ENCODE measurements at places on chromosomes 12 and 14.

GRCh38 chr12:77323788-77324415, 258.5 kb upstream of the E2F7 start:
- no peak for DNase-seq

DNA sequence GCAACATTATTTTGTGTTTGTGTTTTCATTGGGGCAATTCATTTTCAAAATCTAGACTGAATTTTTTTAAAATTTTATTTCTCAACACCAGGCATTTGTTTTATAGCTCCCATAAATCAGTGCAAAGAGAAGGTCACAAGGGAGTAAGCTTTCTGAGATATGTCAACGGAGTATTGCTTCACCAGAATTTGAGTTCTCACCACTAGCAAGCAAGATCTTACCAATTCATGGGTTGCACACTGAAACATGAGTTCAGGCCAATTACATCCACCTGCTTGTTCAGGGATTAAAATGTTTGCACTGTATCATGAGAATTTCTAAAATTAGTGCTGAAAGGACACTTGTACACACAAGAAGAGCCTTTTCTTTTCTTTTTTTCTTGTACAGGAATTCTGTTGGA, 121.9 kb downstream of the CAND1 start:
- DNase-seq: no peak

- no peak for DNase-seq
Observed at GRCh38 chr12:67818459-67818903, 169.9 kb downstream of the DYRK2 start.

- DNase-seq: no peak
Observed at GRCh38 chr14:102907980-102908730, 14.3 kb upstream of the AMN start.

DNA sequence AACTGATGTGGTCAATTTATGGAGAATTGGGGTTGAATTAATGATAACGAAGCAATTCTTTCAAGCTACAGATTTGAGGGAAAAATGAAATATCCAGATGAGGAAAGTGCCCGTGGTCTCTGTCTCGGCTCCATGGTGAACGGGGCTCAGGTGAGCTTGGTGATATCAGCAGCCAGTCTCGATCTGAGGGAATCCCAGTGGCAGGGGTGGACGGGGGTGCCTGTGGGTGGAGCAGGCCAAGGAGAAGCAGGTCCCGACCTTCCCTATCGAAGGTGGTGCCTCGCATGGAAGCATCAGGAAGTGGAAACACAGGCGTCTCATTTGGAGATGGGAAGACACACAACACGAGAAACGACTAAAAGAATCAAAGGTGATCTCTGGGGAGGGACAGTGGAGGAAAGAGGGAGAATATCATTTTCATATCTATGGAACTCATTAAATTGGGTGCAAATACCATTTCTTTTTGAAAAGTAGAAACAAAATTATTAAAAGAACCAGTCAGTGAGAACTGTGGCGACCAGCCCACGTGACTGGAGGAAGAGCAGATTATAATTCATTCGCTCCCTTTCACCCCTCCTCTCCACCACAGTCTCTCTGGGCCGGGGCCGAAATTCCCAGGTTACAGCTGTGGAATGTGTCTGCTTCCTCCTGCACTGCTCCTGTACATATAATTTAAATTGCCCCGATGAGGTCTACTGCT, 354.3 kb upstream of the SFSWAP start:
- no peak for DNase-seq

GRCh38 chr12:12538535-12538934, 24.1 kb downstream of the DUSP16 start:
- no peak for DNase-seq

DNA sequence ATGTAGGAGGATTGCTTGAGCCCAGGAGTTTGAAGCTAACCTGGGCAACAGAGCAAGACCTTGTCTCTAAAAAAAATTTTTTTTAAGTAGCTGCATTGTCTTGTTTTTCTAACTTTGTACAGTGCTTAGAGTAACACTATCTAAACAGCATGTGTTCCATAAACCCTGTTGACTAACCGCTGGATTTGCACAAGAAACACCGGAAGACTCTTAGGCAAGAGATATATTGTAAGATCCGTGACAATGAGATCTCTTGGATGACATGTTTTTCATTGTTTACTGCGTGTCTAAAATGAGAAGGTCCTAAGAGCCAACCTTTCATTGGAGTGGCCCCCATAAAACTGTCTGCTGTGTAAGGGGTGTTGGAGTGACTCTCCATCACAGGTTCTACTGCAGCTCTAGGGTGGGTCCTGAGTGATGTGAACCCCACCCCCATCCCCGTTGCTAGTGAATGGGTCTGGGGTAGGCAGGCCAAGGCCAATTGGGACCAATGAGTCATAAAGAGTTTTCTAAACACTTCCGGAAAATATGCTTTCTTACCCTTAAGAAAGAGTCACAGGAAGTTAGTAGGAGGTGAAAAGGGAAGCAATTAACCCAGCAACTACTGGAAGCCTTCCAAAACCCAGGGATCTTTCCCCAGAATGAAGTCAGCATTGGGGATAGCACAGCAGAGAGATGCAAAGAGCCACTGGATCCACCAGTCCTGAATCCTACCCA, 24.3 kb upstream of the PCNX1 start:
- DNase-seq: no peak

GRCh38 chr14:31027847-31028246, 1.7 kb upstream of the STRN3 start:
- DNase-seq: no peak

GRCh38 chr12:124864326-124864752, 675 bp upstream of the SCARB1 start:
- DNase-seq: no peak

DNA sequence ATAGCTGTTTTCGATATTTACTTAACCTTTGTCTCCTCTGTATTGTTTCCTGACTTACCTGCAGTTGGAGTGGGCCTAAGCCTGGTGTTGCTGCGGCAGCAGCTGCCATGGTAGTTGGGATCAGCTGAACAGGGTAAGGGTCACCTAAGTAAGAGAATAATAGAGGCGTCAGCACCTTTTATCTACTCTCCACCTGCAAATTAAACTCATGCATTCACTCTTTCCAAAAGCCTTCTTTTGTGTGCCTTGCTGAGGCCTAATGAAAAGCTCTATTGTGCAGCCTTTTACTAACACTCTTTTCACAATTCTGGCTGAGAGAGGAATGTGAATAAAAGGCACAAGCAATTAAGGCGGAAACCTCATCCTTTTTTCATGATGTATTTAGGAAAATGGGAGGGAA, 308.7 kb downstream of the SOX5 start:
- no peak for DNase-seq

DNA sequence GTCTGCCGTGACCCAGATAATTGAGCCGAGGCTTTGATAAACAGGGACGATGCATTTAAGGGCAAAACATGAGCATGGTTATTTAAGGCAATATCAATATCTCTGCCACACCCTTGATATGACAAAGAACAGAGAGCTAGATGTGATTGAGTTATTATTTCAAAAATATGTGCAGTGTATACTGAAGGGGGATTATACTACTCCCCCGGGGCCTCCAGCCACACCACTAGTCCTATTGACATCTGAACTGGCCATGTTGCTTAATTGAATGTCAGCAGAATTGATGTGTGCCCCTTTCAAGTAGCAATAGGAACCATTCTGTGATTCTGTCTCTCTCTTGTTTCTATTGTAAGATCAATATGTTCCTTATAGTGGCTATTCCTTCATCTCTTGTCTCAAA, 794.8 kb upstream of the SEL1L start:
- no peak for DNase-seq

DNA sequence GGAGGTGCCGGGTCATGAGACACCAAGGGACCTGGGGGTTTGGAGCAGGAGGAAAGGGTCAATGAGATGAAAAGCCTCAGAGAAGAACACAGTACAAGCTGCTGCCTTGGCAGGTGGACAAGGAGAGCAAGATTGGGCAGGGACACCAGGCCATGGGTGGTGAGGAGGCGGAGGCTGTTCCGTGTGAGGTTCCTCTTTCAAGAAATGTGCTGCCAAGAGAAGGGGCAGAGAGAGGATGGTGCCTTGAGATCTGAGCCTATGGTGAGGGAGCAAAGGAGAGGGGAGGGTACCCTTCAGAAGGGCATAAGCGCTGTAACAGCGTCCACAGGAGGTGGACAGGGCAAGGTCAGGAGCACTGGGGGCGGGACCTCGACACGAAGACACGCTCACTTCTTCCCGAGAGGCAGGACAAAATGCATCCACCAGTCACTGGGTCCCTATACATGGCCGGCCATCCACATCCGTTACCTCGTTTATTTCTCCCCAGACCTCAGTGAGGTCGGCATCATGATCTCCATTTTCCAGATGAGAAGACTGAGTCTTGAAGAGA, 100.2 kb downstream of the B4GALNT3 start:
- no peak for DNase-seq

DNA sequence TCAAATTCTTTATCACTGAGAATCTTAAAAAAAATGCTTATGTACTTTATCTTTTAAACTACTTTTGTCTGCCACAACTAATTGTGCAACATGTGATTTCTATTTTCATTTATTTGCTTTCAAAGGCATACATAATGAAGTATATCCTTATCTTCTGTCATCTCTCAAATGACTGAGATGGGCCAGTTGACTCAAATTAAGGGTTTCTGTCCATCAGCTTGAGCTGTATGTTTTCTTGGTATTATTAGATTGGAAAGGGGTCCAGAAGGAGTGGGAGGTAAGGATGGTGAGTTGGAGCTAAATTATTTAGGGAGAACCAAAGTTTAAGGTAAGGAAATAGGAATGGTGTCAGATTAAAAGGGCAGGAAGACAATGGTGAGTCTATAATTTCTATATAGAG, 408.4 kb upstream of the SEL1L start:
- DNase-seq: no peak

GRCh38 chr12:125081427-125081826, 16.2 kb downstream of the AACS start:
- no peak for DNase-seq

DNA sequence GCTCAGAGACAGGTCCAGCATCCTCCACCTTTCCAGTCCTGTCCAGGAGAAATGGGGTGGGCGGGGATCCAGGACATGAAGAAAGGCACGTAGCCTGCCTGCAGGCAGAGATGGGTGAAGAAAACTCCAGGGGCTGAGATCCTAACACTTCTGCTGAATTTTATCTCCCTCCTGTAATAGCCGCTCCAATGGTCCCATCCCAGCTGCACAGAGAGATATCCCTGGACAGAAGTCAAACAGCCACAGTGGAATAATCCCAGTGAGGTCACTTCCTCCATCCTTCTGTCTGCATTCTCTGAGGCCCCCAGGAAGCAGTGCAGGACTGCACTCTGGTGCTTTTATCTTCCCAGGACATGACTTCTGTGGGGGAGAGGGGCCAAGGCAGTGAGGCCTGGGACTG, 26.3 kb downstream of the KRT18 start:
- no peak for DNase-seq

DNA sequence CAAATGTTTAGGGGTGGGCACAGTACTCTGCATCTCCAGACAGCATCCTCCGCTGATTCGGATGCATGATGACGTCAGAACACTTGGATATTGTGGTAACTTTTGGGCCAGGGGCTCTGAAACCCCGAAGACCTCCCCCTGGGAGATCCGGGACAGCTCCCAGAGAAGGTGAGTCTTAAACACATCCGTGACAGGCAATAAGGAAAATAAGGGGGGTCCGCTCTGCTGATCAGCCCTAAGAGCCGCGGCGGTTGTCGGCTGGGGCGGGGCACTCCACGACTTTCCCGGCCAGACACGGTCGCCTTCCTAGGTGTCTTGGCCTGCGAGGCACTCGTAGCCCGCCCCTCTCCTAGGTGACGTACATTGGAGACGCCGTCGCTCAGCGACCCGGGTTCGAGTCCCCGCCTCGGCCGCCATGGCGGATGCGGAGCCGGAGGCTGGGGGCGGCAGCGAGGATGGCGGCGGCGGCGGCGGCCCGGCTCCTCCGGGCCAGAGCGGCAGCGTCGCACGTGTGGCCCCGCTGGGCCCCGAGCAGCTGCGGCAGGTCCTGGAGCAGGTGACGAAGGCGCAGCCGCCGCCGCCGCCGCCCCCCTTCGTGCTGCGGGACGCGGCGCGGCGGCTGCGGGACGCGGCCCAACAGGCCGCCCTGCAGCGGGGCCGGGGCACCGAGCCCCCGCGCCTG, at the start of gene ZNF839:
Gene ZNF839, plus strand, starts transcription at position 396 of the 682 bp plus-strand sequence. Its CDS starts 20 bp downstream, at position 416.
- peak; percentile 95 for DNase-seq

GRCh38 chr14:50928002-50928635, 16.2 kb downstream of the PYGL start:
- DNase-seq: peak; percentile 61

DNA sequence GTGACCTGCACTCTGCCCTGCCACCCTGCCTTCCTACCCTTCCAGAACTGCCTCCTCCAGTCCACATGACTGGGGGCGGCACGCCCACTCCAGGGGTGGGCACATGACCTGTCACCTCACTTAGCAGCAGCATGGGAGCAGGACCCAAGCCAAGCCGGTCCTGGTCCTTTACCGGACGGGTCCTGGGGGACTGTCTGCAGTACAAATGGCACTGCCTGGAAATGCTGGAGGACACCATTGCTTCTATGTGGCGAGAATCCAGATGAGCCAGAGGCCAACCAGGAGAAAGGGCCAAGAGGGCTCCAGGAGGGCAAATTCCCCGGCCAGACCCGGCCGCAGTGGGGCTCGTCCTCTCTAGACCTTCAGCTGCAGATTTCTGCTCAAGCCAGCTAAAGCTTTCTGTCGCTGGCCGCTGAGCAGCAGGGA, 33.1 kb downstream of the ITPK1 start:
- no peak for DNase-seq

DNA sequence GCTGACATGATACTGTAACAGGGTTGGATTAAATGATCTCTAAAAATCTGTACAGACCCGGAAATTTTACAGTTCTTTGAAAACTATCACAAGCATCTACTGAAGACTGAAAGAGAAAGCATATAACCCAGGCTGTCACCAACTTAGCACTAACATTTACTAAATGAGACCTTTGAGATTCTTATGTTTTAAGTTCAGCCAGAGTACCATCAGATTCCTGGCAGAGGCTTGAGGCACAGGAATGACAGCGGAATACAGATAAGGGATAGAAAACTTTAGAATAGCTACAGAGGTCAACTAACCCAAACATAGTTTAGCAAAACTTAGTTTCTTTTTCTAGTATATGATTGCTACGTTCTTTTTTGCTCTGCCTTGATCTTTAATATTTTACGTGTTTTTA, 91.6 kb upstream of the FERMT2 start:
- DNase-seq: no peak

DNA sequence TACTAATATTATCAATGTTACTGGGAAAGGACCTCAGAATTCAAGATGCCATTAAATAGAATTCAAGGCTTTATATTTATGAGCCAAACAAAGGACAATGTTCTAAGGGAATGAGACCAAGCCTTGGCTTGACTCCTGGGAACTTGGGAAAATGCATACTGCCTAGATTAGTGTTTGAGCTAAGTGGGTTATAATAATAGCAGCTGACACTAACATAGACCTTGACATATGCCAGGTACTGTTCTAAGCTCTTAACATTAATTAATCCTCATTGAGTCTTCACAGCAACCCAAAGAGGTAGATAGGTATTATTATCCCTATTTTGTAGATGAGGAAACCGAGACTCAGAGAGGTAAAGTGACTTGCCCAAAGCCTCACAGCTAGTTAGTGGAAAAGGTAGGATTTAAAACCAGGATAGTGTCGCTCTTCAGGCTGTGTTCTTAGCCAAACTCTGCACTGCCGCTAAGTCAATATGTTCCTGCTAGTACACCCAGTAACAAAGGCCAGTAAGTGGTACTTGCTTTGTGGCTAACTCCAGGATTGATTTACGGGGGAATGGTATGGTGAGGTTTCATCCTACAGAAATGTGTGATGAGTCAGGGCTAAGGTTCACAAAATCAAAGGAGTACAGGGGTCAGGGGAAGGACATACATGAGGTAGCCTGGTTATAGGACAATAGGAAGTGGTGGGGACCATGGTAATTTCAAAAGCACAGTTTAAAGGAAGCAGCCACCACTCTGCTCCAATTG, 35.8 kb upstream of the PRKAB1 start:
- no peak for DNase-seq

- DNase-seq: no peak
Observed at GRCh38 chr14:90168425-90169105, 87.8 kb upstream of the PSMC1 start.

Measured in right atrium auricular region (tissue), 2 donors.